ENCODE measurements at places on chromosomes 12 and 14.

GRCh38 chr12:98332642-98333041 lies 182.7 kb upstream of the TMPO start:
- DNase-seq = no peak

DNA sequence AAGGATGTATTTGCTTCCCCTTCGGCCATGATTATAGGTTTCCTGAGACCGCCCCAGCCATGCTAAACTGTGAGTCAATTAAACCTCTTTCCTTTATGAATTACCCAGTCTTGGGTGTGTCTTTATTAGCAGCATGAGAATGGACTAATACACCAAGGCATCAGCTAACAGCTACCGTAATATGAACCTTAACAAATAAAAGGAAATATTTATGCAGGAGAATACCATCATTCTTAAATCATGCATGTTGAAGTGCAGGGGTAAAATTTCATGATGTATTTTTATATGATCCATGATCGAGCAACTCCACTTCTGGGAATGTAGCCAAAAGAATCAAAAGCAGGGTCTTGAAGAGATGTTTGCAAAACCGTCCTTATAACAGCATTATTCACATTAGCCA lies 379.0 kb downstream of the NPAS3 start:
- DNase-seq = no peak

- no peak for DNase-seq
Measured at GRCh38 chr14:32004300-32004699, 72.8 kb upstream of the ARHGAP5 start.

DNA sequence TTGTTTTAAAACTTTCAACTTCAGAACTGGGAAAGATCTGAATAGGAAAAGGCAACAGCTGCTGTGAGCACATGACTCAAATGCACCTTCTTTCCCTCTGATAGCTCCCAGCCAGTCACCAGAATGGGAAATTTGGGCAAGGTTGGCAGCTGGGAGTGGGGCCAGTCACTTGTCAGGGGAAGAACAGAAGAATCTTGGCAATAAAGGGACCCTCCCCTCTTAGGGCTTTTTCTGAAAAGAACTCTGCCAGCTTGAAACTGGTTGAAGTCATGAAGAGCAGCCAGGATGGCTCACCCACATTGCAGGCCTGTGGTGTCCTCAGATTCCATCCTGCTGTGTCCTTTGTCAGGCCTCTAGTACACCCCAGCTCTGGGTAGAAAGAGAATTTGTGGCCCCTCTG lies 10.3 kb upstream of the RIC8B start:
- no peak for DNase-seq

DNA sequence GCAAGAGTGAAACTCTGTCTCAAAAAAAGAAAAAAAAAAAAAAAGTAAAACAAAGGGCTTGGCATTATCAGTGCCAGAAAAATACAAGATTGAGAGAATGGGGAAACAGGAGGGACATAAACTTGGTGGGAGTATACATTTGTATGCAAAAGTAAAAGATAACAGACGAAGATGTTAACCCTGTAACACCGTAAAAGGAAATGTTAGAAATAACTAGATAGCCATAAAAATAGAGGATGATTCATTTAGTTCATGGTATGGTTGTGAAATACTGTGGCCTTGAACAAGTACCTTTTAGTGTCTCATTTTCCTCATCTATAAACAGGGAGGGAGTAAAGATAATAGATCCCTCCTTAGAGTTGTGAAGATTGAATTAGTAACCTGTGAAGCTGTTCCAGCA lies 33.3 kb downstream of the ATP2A2 start:
- no peak for DNase-seq

DNA sequence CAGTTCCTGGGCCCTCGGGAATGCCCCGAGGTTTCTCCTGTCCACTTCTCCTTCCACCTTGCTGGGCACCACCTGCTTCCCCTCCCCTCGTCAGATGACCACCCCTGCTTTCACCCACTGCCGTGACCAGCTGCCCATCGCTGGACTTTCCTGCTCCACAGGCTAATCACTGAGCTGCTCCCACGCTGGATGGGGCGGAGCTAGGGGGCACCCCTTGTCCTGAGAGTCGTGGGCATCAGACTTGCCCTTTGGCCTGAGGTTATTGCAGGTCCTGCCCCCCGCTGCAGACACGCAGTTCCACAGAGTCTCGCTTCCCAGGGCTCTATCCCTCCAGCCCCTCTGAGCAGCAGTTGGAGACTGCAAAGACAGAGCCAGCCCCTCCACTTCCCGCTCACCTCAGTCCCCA lies 427 bp downstream of the SLC6A12 start:
- no peak for DNase-seq

- no peak for DNase-seq
Measured at GRCh38 chr12:57240066-57240921, 10.7 kb downstream of the STAC3 start.

DNA sequence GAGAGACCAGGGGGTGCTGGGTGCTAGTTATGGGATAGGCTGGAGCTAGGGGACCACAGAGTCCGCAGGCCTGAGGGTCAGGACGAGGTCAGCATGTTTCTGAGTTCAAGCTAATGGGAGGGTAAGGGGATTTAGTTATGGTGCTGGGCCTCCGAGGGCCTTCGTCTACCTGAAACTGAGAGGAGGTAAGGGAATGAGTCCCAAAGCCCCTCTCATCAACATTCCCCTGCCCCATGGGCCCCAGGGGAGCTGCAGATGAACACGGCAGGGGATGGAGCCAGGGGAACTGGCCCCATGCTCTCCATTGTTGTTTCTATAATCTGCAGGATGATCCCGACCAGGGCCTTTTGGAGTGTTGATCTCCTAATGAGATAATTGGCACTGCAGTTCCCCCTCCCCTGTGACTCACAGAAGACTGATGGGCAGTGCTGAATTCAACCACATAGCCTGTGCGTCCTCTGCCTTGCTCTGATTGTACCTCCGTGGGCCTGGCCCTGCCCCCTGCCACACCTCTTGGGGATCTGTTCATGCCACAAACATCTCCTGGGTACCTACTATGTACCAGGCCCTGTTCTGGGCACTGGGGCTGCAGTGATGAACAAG lies 21.4 kb downstream of the FAIM2 start:
- no peak for DNase-seq

GRCh38 chr14:22919601-22919921 lies 612 bp upstream of the RBM23 start:
- DNase-seq = no peak

DNA sequence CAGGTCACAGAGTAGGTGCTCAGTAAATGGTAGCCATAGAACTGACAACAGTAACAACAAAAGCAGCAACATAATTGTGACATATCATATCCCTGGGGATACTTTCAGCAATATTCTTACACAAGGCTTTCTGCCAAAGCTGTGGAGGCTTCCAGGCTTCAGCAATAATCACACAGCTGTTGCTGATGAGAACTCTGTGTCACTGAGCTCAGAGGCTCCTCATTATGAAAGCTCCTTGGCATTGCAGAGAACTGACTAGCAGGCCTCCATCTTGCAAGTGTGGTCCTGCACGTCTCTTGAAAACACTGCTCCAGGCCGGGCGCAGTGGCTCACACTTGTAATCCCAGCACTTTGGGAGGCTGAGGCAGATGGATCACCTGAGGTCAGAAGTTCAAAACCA lies 97.3 kb upstream of the BTG1 start:
- DNase-seq = no peak

- DNase-seq = no peak
Measured at GRCh38 chr14:34993426-34993825, 10.6 kb downstream of the SRP54 start.

DNA sequence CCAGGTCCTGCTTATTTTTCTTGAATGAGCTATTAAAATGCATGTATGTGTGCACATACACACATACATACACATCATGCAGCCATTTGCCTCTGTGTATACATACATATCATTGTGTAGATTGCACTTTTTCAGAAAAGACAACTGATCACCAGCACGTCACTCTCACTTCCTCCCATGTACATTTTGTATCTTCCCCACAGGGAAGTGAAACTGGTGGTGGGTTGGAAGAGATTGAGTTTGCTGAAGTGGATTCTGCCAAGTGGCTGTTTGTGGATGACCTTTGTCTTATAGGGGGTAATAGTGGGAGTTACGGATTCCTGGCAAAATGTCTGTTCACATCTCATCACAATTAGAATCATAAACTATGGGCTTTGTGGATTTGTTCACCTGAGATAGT lies 448.6 kb downstream of the RAD51B start:
- DNase-seq = no peak

GRCh38 chr14:55411426-55412389 lies at the start of gene ATG14:
Gene ATG14 (minus strand): TSS chr14:55411830. CDS start chr14:55411822, 8 bp downstream.
- DNase-seq = peak; percentile 76

DNA sequence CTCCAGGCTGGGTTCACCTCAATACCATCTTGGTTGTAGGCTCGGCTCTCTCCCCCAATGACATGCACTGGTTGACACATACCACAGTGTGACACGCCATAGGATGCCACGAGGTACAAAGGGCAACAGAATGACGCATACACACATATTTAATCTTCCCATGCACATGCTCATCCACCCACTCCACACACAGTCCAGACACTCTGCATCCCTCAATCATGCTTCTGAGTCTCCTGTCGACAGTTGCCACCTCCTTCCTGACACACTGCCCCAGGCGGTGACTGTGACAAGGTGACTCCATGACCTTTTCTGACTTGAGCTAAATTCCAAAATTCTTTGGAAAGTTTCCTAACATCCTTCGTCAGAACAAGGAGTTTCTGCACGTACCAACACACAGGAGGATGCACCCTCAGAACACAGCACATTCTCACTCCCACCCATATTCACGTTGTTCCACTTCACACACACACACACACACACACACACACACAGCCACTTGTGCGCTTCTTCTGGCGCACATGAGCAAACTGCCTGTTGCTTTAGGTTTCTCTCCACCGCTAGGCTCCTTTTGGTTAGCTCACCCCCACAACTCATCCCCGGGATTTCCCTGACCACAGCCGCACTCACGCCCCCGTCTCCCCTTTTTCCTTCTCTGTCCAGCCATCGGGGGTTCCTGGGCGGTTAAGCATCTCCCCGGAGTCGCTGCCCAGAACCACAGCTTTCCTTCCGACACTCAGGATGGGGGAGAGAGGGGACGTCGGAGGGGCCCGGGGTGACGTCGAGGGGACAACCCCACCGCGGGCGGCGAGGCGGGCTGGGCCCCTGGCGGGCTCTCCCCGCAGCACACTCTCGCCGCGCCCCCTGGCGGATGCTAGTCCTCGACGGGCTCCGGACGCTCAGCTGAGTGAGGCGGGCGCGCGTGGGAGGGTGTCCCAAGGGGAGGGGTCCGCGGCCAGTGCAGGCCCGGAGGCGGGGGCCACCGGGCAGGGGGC lies 536 bp upstream of the WNT1 start:
- no peak for DNase-seq

GRCh38 chr14:21063479-21063878 lies 5.9 kb downstream of the RNASE8 start:
- no peak for DNase-seq

DNA sequence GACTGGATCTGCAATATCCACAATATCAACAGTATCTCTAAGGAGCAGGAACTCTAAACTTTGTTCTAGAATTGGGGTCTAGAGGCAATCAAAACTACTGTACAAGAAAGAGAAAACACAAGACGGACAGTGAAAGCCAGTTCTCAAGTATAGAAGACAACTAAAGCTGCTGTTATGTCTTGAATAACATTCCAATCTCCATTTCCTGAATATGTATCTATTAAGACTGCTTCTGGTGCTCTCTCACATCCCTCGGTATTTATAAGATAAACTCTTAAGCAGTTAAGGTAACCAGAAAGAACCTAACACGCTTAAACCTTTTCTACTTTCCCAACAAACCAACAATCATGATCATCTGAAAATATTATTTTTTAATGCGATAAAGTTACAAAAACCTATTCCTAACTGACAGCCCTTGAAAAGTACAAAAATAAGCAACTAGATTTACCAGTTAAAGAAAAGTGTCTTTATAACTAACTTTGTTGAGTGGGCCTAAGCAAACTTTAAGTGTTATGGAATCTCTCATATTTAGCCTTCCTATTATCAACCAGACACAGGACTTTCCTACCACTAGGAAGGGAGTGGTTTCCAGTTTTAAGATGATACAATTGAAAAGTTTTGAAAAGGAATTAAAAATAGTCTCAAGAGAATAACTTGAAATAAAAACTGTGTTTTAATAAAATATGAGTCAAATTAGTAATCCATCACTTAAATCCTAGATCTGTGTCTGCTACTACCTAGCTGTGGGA lies 30.7 kb downstream of the NUMB start:
- no peak for DNase-seq

DNA sequence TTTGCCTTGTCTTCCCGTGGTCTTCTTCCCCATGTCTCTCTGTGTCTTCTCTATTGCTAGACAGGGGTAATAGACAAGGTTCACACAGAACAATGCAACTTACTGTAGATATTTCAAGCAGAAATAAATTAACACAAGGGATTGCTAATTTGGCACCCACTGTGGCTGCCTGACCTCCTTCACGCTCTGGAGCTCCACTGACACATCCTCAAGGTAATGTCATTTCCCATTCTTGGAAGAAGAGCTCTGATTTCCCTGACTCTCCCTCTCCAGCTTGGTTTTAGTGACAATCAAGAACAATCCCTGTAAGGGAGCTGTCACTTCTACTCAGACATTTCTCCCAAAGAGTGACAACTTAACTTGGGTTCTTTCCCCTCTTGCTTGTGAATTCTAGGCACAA lies 105.4 kb upstream of the NAP1L1 start:
- DNase-seq = no peak

DNA sequence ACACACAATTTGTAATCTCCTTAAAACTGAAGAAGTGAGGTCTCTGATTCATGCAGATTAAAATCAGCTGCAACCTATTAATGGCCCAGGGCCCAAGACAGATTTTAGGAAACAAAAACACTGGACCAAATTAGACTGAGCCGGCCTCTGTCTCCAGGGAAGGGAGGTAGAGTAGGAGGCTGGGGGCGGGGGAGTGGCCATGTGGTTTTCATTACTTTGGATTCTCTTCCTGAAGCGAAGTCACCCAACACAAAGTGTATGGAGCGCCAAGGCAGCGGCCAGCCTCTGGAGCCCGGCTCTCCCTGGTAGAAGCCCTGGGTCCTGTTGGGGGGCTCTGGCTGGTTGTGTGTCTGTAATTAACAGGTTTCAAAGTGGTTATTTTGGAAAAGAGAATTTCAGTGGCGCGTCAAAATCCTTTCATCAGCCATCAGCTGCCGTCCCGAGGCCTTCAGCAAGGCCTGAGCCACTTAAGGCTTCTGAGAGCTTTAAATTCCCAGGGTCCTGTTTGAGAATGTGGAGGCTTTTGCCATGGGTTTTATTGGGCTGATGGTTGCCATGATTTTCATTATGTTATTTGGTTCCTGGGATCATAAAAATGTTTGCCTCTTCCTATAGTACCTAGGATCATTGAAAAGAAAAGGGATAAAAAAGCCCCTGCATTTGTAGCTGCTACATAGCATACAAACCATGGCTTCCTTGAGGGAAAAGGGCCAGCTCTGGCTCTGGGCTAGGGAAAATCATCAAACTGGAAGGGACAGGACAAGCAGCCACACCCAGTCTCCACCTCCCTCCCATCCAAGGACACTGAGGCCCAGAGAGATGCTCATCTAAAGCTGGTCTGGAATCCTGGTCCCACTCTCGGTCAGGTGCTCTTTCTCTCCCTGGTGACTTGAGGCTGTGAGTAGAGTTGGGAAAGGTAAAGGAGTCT lies 282.4 kb downstream of the ZFP36L1 start:
- DNase-seq = no peak

GRCh38 chr12:52776913-52777395 lies at the start of gene KRT76:
Gene KRT76 (minus strand): TSS chr12:52777345. CDS start chr12:52777291, 54 bp downstream.
- DNase-seq = no peak
